ENCODE measurements at places on chromosomes 13 and 19.

DNA sequence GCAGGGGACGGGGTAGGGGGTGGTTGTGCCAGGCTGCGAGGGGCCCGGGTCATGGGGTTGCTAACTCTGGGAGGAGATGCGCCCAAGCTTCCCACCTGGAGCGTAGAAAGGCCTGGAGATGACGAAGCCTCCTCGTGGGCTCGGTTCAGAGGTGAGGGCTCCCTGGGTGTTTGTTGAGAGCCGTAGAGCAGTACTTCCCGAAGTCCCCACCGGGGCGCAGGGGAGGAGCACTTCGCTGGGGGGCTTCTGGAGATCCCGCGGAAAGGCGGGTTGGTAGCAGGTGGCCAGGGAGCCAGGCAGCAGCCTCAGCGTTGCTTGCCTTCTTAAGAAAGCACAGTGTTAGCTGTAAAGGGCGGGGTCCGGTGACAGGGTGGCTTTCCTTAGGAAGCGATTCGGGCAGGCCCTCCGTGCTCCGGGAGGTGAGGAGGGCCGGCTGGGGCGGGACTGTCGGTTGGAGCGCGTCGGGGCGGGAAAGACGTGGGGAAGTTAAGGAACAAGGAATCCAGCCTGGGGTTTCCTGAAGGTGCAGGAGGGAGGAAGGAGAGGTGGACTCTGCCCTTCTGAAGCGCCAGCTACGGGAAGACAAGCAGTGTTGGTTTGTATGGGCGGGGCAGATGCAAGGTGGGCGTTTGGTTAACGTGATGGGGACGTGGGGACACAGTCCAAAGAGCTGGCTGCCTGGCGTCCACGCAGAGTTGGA is 3.3 kb downstream of the VSTM2B start:
- DNase-seq, result no peak

DNA sequence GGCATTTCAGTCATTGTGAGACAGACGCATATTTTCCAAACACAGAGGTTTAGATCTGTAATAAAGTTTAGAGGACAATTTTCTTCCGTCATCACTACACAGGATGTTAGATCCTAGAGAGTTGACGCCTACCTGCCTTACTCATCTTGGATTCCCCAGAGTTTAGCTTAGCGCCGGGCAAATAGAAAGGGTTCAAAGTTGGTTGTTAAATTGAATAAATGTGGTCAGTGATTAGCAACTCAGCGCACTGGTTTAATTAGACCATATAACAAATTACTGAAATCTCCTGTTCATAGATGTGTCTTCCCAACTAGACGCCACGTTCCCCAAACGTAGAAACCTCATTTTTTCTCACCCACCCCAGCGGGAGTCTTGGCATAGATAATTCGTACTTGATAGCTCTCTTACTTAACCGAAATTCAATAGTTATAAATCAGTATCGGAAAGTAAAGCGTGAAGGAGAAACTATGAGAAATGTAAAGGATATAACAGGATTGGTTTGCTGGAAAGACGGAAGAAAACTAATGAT is 726 bp upstream of the UFM1 start:
- DNase-seq, result peak; percentile 22

DNA sequence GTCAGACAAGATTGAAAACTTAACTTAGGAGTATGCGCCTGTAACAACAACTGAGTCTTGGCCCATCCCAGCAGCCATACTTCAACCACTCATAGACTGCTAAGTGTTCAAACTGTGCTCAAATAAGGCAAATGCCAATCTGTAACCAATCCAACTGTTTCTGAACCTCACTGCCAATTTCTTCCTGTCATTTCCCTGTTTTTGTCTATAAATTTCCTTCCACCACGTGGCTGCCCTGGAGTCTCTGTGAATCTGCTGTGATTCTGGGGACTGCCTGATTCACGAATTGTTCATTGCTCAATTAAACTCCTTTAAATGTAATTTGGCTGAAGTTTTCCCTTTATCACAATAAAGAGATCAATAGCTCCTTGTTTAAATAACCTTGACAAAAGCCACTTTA is 50.8 kb upstream of the FREM2 start:
- DNase-seq, result no peak

DNA sequence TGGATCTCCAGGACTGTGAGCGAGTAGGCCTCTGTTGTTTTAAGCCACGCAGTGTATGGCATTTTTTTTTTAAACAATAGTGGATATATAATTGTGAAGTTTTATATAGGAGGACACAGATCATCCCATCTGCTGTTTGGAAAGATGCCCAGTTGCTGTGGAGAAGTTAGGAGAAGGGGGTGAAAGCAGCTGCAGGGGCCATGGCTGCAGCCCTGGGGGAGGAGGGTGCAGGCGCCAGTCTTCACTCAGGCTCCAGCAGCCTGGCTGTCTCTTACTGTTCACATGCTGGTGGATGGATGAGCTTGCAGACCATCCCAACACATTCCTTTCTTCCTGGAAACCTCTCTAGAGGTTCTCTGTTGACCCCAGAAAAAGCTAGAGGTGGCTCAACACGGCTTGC is 242.3 kb downstream of the TEX29 start:
- no peak for DNase-seq

DNA sequence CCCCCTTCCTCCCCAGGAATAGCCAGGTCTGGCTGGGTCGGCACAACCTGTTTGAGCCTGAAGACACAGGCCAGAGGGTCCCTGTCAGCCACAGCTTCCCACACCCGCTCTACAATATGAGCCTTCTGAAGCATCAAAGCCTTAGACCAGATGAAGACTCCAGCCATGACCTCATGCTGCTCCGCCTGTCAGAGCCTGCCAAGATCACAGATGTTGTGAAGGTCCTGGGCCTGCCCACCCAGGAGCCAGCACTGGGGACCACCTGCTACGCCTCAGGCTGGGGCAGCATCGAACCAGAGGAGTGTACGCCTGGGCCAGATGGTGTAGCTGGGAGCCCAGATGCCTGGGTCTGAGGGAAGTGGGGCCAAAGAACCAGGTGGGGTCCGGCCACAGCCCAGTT is 3.2 kb downstream of the KLK2 start:
- no peak for DNase-seq

- DNase-seq, result no peak
These were observed at the start of gene TEAD2 for GRCh38 chr19:49362048-49362928. TSS of gene TEAD2 (minus strand) at chr19:49362416. CDS start at chr19:49360075, 2,341 bp downstream.

GRCh38 chr19:49150106-49150943 is 4.9 kb downstream of the HRC start:
- peak; percentile 80 for DNase-seq

Data from anterior cingulate cortex (tissue), 58 donors.